Muscle of leg (tissue), 16 donors: ENCODE measurements at places on chromosomes 1 and 21. TPM values are rescaled to one million over a fixed set of nuclear protein-coding genes. Genes with fewer than 3 reads are reported as not detected.

The EXTL1 gene
- total RNA-seq, result 0.71 TPM

The LCE2C gene
- total RNA-seq, result not detected

The IFNLR1 gene
- 0.04 TPM for total RNA-seq

The BLACAT1 gene
- total RNA-seq, result not detected

The STMN1 gene
- total RNA-seq, result 295 TPM

The SPRR2E gene
- total RNA-seq, result not detected

The CRP gene
- total RNA-seq, result not detected

The LAMC1 gene
- 203 TPM for total RNA-seq

The S100A8 gene
- 6.6 TPM for total RNA-seq

The HCN3 gene
- total RNA-seq, result 1.6 TPM

The ICOSLG gene
- 1.9 TPM for total RNA-seq

The TFAP2E gene
- total RNA-seq, result 0.40 TPM

The PGM1 gene
- 68.5 TPM for total RNA-seq

The PRAMEF33 gene
- not detected for total RNA-seq

The OR2T29 gene
- not detected for total RNA-seq
